ENCODE measurements at places on chromosomes 1 and 21.

DNA sequence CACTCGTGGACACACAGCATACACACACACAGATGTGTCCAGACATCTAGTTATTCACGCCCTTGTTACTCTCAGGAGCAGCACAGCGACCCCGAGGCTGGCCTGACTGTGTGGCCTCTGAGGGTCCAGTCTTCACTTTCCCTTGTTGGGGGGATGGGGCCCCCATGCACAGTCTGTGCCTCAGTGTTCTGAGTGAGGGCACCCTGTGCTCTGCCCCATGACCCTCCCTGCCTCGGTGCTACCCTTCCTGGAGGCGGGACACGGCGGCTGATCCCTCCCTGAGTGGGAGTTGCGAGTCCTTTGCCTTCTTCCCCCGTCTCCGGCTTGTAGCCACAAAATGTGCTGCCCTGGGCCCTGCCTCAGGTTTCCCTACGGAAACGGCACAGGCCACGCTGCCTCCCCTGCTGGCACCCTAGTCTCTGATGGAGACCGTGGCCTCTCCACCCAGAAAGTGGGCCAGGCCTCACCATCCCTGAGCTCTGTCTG lies 8.6 kb downstream of the CSTB start:
- DNase-seq, result no peak

- DNase-seq, result no peak
Observed at GRCh38 chr1:117860896-117861610, 68.4 kb downstream of the GDAP2 start.

DNA sequence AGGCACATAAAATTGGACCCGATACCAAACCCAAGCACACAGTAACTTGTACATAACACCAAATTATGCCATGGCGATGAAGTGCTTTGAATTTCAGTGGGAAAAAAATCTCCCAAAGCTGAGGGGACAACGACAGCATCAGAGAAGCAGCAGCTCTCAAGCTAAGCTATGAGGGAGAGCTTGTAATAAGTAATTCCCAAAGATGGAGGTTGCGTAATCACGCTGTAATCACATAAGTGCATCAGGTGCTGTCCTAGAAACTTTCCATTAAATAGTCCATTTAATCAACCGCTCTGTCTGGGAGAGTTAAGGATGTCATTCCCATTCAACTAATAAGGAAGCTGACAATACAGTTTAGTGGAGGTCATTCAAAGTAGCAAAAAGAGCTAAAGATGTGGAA lies 37.6 kb upstream of the KRTAP19-8 start:
- DNase-seq, result no peak

- DNase-seq, result no peak
Observed at GRCh38 chr1:209106861-209107260, 476.7 kb upstream of the CAMK1G start.

DNA sequence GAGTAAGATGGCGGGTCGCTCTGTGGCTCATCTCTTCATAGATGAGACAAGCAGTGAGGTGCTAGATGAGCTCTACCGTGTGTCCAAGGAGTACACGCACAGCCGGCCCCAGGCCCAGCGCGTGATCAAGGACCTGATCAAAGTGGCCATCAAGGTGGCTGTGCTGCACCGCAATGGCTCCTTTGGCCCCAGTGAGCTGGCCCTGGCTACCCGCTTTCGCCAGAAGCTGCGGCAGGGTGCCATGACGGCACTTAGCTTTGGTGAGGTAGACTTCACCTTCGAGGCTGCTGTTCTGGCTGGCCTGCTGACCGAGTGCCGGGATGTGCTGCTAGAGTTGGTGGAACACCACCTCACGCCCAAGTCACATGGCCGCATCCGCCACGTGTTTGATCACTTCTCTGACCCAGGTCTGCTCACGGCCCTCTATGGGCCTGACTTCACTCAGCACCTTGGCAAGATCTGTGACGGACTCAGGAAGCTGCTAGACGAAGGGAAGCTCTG lies 2.4 kb downstream of the TNFAIP8L2 start:
- no peak for DNase-seq

- no peak for DNase-seq
Observed at GRCh38 chr1:205365945-205366463, 9.3 kb upstream of the KLHDC8A start.

DNA sequence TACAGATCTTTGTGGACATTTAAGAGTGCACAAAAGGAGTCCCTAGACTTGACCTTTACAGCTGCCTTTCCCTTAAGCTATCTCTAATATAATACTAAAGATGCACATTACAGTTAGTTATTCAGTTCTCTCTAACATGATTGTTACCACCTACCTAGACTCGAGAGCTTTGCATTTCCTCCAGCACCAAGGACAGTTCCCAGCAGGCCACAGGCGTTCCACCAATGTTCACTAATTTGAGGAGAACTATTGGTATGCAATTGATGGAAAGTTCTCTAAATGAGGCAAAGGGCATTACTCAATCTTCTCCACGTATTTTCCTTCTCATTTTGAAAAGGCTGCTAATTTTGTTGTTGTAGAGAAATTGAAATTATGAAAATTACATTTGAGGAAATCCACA lies 5.4 kb upstream of the NTNG1 start:
- DNase-seq, result no peak

GRCh38 chr1:201676197-201676596 lies 137.3 kb downstream of the NAV1 start:
- DNase-seq, result no peak

DNA sequence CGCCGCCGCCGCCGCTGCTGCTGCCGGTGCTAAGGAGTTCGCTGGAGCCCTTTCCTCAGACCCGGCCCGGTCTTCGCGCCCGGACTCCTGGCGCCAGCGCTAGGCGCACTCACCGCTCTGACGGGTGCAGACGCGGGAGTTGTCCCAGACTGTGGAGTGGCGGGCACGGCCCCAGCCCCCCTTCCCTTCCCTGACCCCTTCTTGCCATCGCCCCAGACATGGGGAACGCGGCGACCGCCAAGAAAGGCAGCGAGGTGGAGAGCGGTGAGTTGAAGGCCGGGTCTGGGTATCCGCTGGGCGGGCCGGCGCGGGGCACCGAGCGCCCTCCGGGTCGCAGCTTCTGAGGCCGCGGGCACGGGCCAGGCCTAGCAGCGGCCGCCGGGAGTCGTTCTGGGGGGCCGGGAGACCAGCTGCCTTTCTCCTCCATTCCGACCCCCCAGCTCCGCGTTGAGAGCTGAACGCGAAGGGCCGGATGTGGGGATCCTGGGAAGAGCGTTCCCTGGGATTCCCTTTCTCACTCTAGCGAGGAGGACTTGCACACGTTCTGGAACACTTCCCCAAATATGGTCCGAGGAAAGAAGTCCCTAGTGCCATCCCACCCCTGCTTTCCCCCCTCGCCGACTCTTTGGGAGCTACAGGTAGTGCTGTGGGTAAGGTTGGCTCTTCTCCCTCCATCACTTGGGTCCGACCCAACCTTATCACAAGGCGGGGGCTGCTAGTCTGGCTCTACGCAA lies 65.8 kb upstream of the PRKACB start:
- no peak for DNase-seq

- no peak for DNase-seq
Observed at GRCh38 chr1:59516881-59517280, 220.0 kb downstream of the FGGY start.

DNA sequence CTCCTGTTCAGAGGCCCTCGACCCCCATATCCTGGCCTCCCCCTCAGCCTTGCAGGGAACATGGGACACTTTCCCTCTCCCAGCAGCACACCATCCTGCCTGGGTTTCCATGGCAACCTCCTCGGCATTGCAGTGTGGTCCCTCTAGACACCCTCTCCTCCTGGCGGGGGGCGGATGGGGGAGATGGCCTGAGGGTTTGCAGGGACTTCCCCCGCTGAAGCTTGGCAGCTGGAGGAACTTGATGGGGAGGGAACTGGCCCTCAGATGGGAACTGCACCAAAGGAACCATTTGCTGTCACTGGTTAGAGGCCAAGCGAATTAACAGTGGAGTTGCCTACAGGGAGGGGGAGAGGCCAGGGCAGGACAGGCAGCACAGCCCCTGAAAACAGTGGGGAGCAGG lies 28.7 kb downstream of the RIMS3 start:
- no peak for DNase-seq

- no peak for DNase-seq
Observed at GRCh38 chr1:37730376-37730775, 34.5 kb downstream of the EPHA10 start.

GRCh38 chr1:65820983-65821382 lies 28.3 kb downstream of the PDE4B start:
- no peak for DNase-seq

DNA sequence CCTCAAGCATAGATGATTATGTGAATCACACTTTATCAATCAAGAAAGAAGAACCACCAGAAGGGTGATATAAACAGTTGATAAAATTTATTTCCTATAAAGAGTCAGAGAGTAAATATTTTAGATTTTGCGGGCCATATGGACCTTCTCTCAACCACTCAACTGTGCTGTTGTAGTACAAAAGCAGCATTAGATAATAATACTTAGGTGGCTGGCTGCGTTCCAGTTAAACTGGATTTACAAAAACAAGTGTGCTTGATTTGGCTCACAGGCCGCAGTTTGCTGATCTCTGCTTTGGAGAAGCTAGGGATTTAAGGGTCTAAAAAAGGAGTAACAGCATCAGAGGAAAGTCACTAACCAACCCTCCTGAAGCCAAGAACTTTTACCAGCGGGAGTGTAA lies 1406.0 kb downstream of the KCNT2 start:
- DNase-seq, result no peak
